Stimulated activated CD4-positive, alpha-beta T cell treated with anti-CD3 and anti-CD28 coated beads, Interleukin-12 subunit alpha, Interleukin-12 subunit beta, amount 100 ng/mL, for 4 hours (primary cell): ENCODE measurements at places on chromosomes 6 and 20.

- DNase-seq, result no peak
Observed at GRCh38 chr6:83068616-83069015, 1.1 kb downstream of the DOP1A start.

GRCh38 chr6:138115877-138116660 is 8.8 kb upstream of the PERP start:
- DNase-seq, result peak; percentile 14

DNA sequence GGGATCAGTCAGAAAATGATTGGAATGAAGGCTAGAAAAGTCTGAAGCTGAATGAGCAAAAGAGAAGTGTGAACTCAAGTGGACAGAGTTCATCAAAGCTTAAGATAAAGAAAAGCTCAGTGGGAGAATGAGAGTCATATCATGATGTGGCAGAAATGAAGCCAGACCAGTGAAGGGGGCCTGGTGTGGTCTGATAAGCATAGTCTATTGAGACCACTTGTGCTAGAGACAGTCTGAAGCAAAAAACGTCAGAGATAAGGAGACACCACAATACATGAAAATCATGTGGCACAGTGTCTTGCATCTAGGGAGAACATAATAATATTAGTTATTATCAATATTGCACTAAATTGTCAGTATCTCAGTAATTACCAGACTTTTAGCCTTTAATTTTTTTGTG is 601.5 kb downstream of the UTRN start:
- no peak for DNase-seq

- DNase-seq, result no peak
Observed at GRCh38 chr20:25021336-25021735, 28.8 kb upstream of the APMAP start.

DNA sequence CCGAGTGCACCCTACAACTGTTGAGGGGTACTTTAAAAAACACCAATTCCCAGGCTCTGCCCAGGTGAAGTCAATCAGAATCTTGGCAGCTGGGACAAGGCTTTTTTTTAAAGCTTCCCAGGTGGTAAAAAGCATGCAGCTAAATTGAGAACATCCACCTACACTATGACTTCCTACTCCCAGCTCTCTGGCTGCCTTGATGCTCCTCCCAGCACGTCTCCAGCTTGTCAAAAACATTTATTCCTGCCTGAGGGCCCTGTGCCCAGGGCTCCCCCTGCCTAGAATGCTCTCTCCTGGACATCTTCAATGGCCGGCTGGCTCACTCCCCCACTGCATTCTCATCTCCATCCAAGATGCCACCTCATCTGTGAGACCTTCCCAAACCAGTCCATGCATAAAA is 9.9 kb downstream of the ZBTB24 start:
- no peak for DNase-seq

DNA sequence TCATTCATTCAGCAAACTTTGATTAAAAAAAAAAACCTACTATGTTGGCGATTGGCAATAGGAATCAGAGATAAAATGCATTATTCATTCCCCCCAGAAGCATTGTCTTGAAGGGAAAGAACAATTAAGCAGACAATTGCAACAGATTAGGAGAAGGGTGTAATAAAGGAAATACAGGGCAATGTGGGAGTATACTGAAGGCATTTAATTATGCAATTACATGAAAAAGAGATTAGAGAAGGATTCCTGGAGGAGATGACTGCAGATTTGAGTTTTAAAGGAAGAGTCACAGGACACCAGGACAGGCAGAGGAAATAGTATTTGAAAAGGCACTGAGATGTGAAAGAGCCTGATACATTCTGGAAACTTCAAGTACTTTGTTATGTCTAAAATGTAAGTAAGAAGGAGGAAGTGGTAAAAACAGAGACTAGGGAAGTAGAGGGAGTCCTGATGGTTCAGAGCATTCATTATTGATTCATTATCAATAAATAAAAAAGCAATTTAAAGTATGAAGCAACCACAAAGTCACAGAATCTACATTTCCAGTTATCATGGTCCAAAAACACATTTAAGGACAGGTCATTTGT is 43.7 kb downstream of the THEMIS start:
- DNase-seq, result no peak

DNA sequence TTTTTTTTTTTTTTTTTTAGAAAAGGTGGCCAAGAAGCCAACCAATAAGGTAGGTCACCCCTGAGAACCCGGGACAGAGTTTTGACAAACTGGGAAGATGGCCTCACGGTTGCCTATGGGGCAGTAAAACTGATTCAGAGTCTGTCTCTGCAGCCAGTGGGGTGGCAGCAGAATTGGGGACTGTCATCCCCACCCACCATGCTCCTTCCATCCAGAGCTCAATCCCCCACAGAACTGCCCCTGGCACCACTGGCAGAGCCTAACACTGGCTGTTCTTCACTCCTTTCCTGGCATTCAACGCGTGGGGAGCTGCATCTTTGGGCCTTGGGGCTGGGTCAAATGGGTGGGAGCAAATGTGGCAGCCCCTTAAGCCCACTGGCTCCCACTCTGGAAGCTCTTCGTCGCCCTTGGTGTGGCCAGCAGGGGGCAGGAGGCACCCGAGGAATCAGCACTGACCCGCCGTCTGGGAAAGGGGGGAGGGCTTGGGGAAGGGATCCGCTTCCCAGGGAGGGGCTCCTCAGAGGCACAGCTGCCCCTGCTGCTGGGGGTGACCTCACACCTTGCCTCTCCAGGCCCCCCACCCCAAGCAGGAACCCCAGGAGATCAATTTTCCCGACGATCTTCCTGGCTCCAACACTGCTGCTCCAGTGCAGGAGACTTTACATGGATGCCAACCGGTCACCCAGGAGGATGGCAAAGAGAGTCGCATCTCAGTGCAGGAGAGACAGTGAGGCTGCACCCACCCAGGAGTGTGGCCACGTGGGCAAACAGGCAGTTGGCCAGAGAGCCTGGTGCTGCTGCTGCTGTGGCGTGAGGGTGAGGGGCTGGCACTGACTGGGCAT is 10.4 kb downstream of the CD40 start:
- no peak for DNase-seq

- no peak for DNase-seq
Observed at GRCh38 chr20:46322641-46323040, 14.3 kb upstream of the CDH22 start.

DNA sequence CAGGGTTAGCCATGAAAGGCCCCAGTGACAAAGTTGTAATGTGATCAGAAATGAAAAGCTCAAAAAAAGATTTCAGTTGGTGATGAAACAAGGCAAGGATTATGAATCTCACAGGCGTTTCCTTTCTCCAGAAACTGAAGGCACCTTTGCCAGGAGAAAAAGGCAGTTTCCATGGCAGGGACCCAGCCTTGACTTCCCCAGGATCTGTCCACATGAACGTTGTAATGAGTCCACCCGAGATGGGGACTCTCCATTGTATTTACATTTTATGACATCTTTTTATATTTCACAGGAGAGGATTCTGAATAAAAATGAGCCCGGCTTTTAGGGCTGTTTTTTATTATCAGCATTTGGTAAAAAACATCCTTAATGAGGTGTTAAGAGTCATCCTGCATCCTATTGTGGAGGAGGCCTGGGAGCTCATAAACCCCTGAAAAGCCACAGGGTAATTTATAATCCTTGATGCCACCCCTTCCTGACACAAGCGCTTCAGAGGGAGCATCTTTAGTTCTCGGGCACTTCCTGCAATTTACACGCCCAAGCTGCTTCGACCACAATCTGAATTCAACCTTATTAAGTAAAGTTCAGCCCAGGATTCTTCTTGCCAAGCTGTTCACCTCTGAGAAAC is 74.1 kb upstream of the SALL4 start:
- DNase-seq, result no peak

- DNase-seq, result peak; percentile 7
Observed at GRCh38 chr20:36541227-36541767, at the start of gene MYL9. Gene MYL9, plus strand, starts transcription at chr20:36541519. Its CDS starts 3,366 bp downstream, at chr20:36544885.

- no peak for DNase-seq
Observed at GRCh38 chr6:108123481-108123929, 42.3 kb upstream of the NR2E1 start.

DNA sequence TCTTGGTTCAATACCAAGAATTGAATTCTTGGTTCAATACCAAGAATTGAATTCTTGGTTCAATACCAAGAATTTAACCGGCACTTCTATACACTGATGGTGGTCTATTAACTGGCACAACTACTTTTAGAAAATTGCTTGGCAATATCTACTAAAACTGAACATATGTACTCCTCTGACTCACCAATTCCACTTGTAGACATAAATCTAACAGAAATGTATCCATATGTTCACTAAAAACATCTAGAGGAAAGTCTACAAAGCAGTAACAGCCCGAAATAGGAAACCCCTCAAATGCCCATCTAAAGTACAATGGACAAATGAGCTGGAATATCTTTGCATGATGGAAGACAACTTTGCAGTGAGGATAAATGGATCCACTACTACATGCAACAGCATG is 71.9 kb downstream of the KIF16B start:
- no peak for DNase-seq

- DNase-seq, result no peak
Observed at GRCh38 chr6:109760208-109760607, 69.1 kb downstream of the FIG4 start.

- no peak for DNase-seq
Observed at GRCh38 chr6:14365393-14365792, 247.8 kb downstream of the CD83 start.

DNA sequence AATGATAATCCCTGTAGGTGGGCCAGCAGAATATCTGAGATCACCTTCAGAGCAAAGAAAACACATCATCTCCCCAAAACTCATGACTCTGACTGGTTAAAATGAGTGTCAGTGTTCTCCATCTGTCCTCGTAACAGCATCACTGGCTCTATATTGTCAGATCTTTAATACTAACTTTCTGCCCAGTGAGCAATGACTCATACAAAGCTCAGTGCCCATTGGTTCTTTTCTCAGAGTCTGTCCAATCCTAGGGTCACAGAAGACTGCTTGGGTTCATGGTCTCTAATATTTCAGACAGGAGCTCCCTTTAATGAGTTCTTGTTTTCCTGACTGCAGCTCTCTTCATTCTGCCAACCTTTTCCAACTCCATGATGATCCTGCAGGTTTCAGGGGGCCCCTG is 36.4 kb downstream of the HLA-DPB1 start:
- no peak for DNase-seq

GRCh38 chr6:34912715-34913464 is 23.8 kb downstream of the ANKS1A start:
- no peak for DNase-seq

DNA sequence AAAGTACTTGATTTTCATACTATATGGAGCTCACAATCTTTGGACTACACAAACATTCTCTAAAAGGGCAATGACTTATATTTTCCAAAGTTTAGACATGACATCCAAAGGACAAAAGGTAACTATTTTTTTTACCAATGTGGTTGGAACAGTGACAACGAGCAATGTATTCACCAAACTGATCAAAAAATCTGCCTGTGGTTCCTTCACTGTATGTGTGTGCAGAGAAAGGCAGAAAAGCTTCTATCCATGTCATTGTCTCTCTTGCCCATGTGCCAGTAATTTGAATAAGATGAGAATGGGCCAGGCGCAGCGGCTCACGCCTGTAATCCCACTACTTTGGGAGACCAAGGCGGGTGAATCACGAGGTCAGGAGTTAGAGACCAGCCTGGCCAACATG is 25.5 kb downstream of the MCUR1 start:
- no peak for DNase-seq

- no peak for DNase-seq
Observed at GRCh38 chr6:79040083-79040482, 38.0 kb downstream of the PHIP start.

DNA sequence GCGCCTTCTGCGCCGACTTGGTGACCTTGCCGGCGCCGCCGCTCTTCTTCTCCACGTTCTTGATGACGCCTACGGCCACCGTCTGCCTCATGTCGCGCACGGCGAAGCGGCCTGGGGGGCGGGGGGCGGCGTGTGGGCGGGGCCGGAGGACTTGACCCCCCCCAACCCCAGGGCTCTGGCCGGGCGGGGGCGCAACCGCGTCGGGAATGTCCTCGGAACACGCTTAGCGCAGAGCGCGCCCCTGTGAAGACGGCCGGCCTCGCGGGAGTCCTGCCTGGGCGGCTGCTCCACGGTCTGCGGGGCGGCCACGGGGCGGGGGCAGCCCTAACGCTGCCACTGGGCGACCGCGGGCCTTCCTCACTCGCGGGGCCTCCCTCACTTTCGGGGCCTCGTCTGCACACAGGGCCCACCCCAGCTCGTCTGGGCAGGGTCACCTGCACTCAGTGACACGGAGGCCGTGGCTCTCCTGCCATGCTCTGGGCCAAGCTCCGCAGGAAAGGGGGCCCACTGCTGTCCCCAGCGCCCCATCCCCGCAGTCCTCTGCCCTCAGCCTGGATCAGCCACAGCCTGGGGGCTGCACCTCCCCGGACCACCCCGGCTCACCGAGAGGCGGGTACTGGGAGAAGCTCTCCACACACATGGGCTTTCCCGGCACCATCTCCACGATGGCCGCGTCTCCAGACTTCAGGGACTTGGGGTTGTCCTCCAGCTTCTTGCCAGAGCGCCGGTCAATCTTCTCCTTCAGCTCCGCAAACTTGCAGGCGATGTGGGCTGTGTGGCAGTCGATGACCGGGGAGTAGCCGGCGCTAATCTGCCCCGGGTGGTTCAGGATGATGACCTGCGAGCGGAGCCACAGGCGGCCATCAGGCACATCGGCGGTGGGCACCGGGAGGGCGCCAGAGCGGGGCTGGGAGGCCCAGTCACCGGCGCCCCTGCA is 10.3 kb downstream of the EEF1A2 start:
- DNase-seq, result no peak

GRCh38 chr6:119333707-119334295 is 15.8 kb downstream of the MAN1A1 start:
- no peak for DNase-seq

DNA sequence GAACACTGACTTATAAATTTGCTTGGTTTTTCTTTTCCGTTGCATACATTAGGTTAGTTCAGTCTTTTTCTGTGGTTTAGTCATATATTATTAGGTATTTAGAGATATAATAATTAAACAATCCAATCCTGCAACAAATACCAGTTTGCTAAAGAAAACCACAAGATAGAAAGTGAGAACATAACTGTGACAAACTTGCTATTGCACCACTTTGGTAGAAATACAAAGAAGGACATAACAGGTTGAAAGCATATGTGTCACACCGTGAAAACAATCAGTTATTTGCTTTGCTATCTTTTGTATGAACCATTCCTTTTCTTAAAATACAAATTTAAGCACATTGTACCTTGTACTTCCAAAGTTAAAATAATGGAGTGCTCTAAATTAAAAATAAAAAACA is 42.0 kb upstream of the KCNQ5 start:
- no peak for DNase-seq
